ENCODE measurements at places on chromosomes 11 and 22.

- peaks cover 22% of the 10 kb centered on the region for H3K4me1 ChIP-seq
- peak overlapping the region; percentile 49 for H3K4me3 ChIP-seq
- no peaks in the 10 kb centered on the region for H3K27me3 ChIP-seq
- no peak for DNase-seq
Measured at GRCh38 chr11:16924826-16925560, 89.2 kb downstream of the PLEKHA7 start.

DNA sequence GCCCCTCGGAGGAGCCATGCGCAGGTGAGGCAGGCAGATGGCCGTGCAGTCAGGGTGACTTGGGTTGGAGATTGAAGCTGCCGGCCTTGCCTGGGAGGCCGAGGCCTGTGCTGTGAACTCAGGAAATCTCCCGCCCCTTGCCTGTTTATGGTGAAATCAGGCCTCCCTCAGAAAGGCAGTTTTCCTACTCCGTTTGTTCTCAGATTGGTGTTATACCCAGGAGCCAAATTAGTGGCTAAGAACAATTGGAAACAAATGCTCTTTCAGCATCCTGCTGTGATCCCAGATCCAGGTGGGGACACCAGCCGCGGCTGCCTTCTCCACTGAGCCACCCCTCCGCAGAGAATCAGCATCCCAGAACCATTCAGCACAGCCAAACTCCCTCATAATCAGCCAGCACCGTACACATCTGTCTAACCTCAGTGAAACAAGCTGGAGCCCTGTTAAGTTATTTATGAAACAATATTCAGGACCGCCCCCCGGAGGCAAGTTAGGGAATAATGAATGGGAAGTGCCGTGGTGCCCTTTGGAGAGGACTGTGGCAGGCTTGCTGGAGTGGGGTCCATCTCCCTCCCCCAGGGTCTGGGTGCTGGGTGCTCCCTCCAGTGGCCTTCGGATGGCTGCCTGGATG lies 60.0 kb downstream of the PKNOX2 start:
- no peaks in the 10 kb centered on the region for H3K4me1 ChIP-seq
- H3K27me3 ChIP-seq = no peaks in the 10 kb centered on the region
- H3K27ac ChIP-seq = no peak overlapping the region
- no peak for DNase-seq
- H3K4me3 ChIP-seq = no peak overlapping the region
- H3K36me3 ChIP-seq = no peaks in the 10 kb centered on the region

- no peaks in the 10 kb centered on the region for H3K4me1 ChIP-seq
- no peak overlapping the region for H3K4me3 ChIP-seq
- H3K27ac ChIP-seq = no peak overlapping the region
- no peaks in the 10 kb centered on the region for H3K36me3 ChIP-seq
Measured at GRCh38 chr22:28223826-28224225, 304.8 kb upstream of the PITPNB start.

DNA sequence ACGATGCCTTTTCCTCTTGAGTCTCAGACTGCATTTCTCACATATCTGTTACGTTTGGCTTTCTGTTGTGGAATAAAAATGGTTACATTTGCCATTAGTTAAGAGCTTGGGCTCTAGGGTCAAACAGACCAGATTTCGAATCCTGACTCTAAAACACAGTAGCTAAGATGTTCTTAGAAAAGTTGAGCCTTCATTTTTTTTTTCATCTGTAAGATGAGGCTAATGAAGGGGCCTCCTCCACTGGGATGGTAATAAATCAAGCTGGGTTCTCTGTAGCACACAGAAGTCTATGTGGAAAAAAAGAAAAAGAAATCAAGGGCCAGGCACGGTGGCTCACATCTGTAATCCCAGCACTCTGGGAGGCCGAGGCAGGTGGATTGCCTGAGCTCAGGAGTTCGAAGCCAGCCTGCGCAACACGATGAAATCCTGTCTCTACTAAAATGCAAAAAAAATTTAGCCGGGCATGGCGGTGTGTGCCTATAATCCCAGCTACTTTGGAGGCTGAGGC lies 49.9 kb upstream of the CAPRIN1 start:
- no peaks in the 10 kb centered on the region for H3K27me3 ChIP-seq
- H3K4me1 ChIP-seq = no peaks in the 10 kb centered on the region
- no peak overlapping the region for H3K27ac ChIP-seq
- H3K4me3 ChIP-seq = no peak overlapping the region
- no peaks in the 10 kb centered on the region for H3K36me3 ChIP-seq

GRCh38 chr11:41323446-41323845 lies 136.0 kb downstream of the LRRC4C start:
- no peak overlapping the region for H3K4me3 ChIP-seq
- H3K4me1 ChIP-seq = no peaks in the 10 kb centered on the region
- DNase-seq = no peak
- no peaks in the 10 kb centered on the region for H3K27me3 ChIP-seq
- no peak overlapping the region for H3K27ac ChIP-seq

GRCh38 chr22:19992481-19992911 lies 24.1 kb downstream of the ARVCF start:
- no peak overlapping the region for H3K4me3 ChIP-seq
- H3K36me3 ChIP-seq = no peaks in the 10 kb centered on the region
- DNase-seq = no peak
- no peak overlapping the region for H3K27ac ChIP-seq
- H3K27me3 ChIP-seq = no peaks in the 10 kb centered on the region
- peaks cover 8% of the 10 kb centered on the region for H3K4me1 ChIP-seq

DNA sequence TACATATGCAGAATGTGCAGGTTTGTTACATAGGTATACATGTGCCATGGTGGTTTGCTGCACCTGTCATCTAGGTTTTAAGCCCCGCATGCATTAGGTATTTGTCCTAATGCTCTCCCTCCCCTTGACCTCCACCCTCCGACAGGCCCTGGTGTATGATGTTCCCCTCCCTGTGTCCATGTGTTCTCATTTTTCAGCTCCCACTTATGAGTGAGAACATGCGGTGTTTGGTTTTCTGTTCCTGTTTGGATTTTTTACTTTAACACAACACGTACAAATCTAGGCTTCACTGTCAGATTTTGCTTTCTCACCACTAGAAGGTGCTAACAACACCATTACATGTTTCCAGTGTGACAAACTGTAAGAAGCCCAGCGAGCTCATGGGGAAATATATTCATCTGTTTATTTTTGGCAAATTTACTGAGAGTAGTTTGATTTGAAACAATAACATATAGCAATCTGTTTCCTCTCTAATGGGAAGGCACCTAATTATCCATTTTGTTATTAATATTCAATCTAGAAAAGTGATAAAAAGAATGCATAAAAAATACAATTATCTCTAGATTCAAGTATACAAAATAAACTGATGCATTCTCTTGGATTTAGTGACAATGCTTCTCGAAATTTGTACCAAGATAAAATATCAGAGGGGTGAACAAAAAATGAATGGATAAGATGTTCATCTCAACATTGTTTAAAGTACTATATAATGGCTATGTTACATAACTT lies 23.2 kb upstream of the BIRC3 start:
- H3K27ac ChIP-seq = no peak overlapping the region
- no peaks in the 10 kb centered on the region for H3K27me3 ChIP-seq
- no peak for DNase-seq
- no peaks in the 10 kb centered on the region for H3K36me3 ChIP-seq
- no peak overlapping the region for H3K4me3 ChIP-seq

- no peaks in the 10 kb centered on the region for H3K27me3 ChIP-seq
- H3K4me1 ChIP-seq = peaks cover 17% of the 10 kb centered on the region
- H3K4me3 ChIP-seq = no peak overlapping the region
- H3K27ac ChIP-seq = no peak overlapping the region
Measured at GRCh38 chr11:125348141-125348651, 147.9 kb downstream of the FEZ1 start.

GRCh38 chr22:32644252-32645100 lies 157.0 kb upstream of the TIMP3 start:
- H3K27me3 ChIP-seq = no peaks in the 10 kb centered on the region
- H3K4me3 ChIP-seq = no peak overlapping the region
- peaks cover 15% of the 10 kb centered on the region for H3K4me1 ChIP-seq
- no peak for DNase-seq
- no peaks in the 10 kb centered on the region for H3K36me3 ChIP-seq

GRCh38 chr22:41777749-41778425 lies 22.6 kb upstream of the CCDC134 start:
- no peaks in the 10 kb centered on the region for H3K4me1 ChIP-seq
- H3K4me3 ChIP-seq = no peak overlapping the region
- H3K36me3 ChIP-seq = no peaks in the 10 kb centered on the region

GRCh38 chr11:7089328-7090251 lies 792 bp downstream of the RBMXL2 start:
- no peaks in the 10 kb centered on the region for H3K27me3 ChIP-seq
- no peak overlapping the region for H3K27ac ChIP-seq
- H3K4me3 ChIP-seq = no peak overlapping the region
- no peak for DNase-seq

- H3K27me3 ChIP-seq = no peaks in the 10 kb centered on the region
- no peak overlapping the region for H3K4me3 ChIP-seq
- peaks cover 46% of the 10 kb centered on the region for H3K4me1 ChIP-seq
Measured at GRCh38 chr11:7573558-7574296, 59.9 kb downstream of the PPFIBP2 start.

All from vagina (tissue), 2 donors.